ENCODE measurements at places on chromosomes 5 and 9.

DNA sequence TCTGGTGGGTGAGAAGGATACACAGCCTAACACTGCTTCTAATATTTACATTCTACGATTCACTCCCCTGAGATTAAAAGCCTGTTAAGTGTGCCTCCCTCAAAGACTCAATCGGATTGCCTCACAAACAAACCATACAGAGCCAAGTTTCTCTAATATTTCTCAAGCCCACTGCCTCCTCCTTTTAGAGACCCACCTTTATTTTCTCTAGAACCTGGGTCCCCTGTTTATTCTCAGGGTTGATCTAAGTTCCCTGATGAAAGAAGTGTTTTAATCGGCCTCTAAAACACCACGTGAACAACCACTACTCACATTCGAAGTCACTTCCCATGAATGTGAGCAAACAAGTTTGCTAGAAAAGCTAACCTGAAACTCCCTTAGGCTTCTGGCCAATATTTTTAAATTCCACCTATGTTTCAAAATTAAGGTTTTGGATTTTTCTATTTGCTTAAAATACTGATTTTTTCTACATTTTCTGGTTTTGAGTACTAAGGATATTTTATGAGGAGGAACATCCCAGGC, 76.5 kb downstream of the GLIS3 start:
- no peak for DNase-seq

DNA sequence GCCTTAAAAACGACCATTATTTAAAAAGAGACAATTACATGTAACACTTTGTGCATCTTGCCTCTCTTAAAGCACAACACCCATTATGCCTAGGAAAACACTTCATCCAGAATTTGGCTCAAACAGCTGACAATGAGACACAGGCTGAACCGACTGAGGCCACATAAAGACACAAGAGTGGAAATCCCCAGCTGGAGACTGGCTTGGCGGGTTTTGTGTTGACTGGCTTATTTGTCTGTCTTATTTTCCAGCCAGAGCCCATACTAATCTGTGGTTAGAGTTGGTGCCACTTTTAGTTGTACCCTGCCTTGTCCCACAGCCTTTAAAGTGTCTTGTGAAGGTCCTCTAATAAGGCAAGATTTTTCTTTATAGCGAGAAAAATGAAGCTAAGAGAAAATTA, 21.2 kb downstream of the TRIM14 start:
- no peak for DNase-seq

DNA sequence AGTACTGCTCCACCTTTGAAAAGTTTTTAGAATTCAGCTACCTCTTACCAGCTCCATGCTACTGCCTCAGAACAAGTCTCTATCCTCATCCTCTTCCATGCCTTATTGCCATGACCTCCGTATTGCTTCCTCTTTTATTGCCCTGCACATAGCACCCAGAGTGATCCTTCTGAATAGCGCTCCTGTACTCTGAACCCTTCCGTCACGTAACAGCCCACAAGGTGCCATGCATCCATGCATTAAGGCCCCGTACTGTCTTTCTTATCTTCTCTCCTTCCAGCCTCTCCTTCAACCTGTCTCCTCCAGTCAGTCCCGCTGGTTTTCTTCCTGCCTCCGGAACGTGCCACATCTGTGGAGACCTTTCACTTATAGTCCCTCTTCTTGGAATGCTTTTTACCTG, 273.3 kb upstream of the SEMA6A start:
- no peak for DNase-seq

DNA sequence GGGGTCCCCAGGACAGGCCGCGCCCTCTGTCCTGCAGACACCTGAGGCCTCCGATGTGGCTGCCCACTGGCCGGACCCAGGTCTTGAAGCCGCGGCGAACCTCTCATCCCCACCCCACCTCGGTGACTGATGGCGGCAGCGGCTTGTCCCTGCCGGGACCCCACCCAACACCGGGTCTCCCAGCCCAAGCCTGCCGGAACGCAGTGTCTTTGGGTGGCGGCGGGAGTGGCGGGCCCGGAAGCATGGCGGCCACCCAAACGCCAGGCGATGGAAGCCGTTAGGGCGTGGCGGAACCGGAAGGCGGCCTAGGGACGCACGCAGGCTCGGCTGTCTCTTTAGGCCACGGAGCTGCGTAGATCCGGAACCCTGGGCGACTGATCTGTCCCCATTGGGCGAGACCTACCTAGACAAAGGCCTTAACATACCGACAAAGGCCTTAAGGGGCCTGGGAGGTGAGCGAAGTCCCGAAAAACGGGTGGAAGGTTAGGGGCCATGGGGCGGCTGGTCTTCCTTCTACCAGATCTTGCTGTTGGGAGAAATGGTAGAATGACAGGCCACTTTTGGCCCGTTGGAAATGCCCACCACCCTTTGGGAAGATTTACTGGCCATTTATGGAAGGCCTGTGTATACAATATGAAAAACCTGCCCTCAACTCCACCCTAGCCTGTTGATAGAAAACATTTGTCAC, 94.6 kb upstream of the SMC2 start:
- no peak for DNase-seq

DNA sequence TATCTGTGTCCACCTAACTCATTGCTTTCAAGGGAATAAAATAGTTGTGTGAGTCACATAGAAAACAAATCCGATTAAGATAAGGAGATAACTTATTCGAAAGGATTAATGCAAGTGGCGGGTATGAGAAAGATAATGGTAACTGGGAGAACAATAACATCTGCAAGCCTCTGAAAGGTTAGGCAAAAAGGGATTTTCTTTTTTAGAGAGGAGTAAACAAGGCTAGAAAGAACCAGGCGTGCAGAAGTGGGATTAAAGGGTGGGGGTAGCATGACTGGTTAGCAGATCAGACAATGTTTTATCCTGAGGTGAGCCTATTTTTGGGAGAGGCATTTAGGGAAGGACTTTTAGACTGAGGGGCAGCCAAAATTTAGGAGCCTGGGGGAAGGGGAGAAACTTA, 34.7 kb upstream of the JMY start:
- DNase-seq: no peak

Data from mesenchymal stem cell (in vitro differentiated cells and primary cell).